H9 (cell line): ENCODE measurements at places on chromosomes 12 and 14. TPM values are rescaled to one million over a fixed set of nuclear protein-coding genes. Genes with fewer than 3 reads are reported as not detected.

DNA sequence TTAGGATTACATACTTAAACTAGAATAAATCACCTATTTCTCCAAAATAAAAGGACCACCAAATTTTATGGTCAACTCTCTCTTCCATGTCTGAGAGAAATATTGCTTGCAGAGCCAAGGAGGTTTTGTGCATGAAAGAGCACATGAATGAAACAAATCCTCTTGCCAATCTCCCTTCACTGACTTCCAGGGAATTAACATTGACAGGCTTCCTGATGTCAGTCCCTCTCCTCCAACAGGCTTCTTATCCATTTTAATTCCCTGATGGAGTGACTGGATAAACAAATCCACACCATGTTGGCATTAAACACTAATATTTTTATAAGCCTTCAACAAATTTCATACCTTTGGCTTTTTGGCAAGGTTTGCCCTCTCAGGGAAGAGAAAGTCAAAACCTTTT lies 45.3 kb upstream of the CNTN1 start:
- no peak overlapping the region for H3K4me3 ChIP-seq
- DNase-seq = no peak
- H3K36me3 ChIP-seq = peaks cover 4% of the 10 kb centered on the region

GRCh38 chr14:102417001-102417431 lies 54.3 kb downstream of the TECPR2 start:
- H3K4me1 ChIP-seq = peaks cover 4% of the 10 kb centered on the region; the same call in 1 of the 2 replicates
- no peaks in the 10 kb centered on the region for H3K27me3 ChIP-seq
- peak; percentile 25 for DNase-seq
- H3K36me3 ChIP-seq = 0 out of 2 replicates have a peak, but pooled peaks cover 3% of the 10 kb centered on the region
- no peak overlapping the region for H3K4me3 ChIP-seq
- no peak overlapping the region for H3K27ac ChIP-seq

DNA sequence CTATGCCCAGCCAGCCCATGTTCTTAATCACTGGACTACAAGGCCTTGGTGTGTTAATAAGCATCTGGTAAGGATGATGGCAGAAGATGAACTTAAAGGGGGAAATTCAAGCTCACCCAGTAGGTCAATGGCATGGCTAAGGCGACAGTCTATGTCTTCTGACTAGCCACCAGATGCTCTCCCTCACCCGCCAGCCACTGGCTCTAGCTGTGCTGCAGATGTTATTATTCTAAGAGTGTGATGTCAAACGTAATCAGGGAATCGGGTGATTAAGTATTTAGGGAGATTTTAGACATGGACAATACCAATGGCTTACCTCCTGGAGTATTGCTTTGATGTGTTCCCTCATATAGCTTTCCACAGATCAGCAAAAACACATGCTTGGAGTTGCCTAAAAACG lies 39.2 kb upstream of the MAX start:
- no peaks in the 10 kb centered on the region for H3K4me1 ChIP-seq
- H3K36me3 ChIP-seq = no peaks in the 10 kb centered on the region
- no peak overlapping the region for H3K27ac ChIP-seq

DNA sequence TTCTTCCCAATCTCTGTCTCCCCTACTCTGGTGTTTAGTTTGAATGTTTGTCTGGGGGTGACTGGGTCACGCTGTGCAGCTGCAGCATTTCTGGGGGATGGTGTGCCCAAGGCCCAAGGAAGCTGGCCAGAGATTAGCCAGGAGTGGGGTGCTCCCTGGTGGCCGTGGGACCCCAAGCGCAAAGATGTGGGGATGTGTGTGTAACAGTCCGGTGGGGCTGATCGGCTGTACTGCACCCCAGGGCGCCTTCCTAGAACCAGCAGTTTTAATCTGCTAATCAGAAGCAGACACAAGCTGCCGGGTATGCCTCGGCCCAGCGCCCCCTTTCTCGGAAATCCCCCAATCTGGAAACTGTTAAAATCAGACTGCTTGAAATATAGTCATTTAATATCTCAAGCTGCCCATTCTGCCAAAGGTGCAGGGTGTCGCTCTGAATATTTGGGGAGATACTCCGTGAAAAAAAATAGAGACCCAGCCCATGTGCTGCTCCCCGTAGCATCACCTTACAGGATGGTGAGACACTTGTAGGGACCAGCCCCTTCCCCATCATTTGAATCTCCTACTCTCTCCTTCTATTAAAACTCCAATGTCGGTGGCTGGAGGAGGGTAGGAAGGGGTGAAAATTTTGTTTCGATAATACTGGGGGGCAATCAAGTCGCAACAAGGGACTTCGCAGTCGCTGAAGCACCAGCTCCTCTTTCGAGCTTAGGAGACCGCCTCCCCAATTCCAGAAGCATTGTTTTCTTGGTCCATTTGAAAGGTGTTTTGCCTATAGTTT lies 4.3 kb downstream of the HOXC9 start:
- H3K4me1 ChIP-seq = no peaks in the 10 kb centered on the region
- DNase-seq = no peak
- no peak overlapping the region for H3K4me3 ChIP-seq
- peaks cover 96% of the 10 kb centered on the region for H3K27me3 ChIP-seq
- no peaks in the 10 kb centered on the region for H3K36me3 ChIP-seq
- no peak overlapping the region for H3K27ac ChIP-seq

DNA sequence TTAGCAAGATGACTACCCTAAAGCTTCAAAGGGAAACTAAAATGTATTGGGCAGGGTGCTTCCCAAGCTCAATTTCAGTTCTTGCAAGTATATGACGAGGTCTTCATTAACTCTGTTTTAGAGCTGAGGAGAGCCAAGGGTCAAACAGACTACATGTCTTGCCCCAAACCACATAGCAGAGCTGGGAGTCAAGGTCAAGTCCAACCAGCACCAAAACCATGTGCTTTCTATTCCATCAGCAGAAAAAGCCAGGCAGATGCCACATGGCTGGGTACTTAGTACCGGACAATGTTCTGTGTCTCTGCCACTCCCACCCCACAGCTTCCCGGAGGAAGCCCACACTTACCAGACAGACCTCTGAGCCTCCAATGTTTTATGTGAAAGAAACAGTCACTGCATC lies 17.6 kb downstream of the NID2 start:
- no peak overlapping the region for H3K4me3 ChIP-seq
- no peak for DNase-seq
- no peak overlapping the region for H3K27ac ChIP-seq
- H3K36me3 ChIP-seq = no peaks in the 10 kb centered on the region
- H3K4me1 ChIP-seq = 0 out of 2 replicates have a peak, but pooled peaks cover 3% of the 10 kb centered on the region

GRCh38 chr14:66381755-66382154 lies 104.4 kb upstream of the CCDC196 start:
- no peak for DNase-seq
- H3K27me3 ChIP-seq = no peaks in the 10 kb centered on the region
- no peak overlapping the region for H3K4me3 ChIP-seq
- no peak overlapping the region for H3K27ac ChIP-seq
- no peaks in the 10 kb centered on the region for H3K36me3 ChIP-seq

DNA sequence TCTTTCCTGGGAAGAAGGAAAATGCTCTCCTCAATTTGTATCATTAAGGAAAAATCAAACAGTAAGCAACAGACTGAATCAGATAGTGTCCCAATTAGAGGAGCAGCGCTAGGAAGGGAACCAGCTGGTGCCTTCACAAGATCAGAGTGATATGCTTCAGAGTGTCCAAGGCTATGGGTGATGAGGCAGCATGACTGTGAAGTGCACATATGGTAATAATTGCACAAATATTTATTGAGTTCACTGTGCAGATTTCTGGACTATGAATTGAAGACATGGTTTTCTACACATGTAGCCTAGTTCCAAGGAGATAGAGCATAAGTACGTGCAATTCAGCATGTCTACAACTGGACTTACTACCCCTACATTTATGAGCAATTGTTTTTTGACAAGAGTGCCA lies 78.8 kb upstream of the EVL start:
- no peaks in the 10 kb centered on the region for H3K27me3 ChIP-seq
- no peak overlapping the region for H3K27ac ChIP-seq
- no peak for DNase-seq

DNA sequence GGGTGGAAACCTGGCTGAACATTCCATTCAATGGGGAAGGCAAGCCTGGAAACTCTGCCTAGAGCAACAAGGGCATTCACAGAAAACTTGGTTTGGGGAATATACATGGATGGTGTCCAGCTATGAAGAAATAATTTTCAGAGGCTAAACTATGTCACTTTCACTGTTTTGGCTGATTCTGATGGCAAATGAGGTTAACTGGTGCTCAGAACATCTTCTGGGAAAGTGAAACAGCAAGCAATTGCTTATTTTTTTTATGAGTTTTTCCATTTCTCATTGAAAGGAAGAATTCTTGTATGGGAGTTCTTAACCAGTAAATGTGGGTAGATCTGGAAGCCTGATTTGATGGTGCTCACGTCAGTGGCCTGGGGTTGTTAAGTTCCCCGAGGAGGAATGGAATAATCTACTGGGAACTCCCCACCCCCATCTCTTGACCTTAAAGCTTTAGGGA lies 132.8 kb upstream of the BTG1 start:
- no peaks in the 10 kb centered on the region for H3K36me3 ChIP-seq
- H3K4me1 ChIP-seq = no peaks in the 10 kb centered on the region
- DNase-seq = no peak
- no peak overlapping the region for H3K4me3 ChIP-seq
- no peak overlapping the region for H3K27ac ChIP-seq

DNA sequence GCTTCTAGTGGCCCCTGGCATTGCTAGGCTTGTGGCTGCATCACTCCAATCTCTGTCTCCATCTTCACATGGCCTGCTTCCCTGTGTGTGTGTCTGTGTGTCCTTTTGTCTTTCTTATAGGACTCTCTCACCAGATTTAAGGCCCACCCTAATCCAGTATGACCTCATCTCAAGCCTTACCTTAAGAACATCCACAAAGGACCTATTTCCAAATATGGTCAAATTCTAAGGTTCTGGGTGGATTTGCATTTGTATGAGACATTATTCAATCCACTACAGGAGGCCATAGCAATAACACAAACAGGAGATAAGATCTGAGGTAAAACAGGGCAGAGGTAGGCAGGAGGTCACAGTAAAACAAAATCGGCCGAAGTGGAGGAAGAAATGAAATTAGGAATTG lies 375.9 kb downstream of the BTG1 start:
- no peak for DNase-seq
- no peaks in the 10 kb centered on the region; the same call in 1 of the 2 replicates for H3K27me3 ChIP-seq
- H3K27ac ChIP-seq = no peak overlapping the region
- no peaks in the 10 kb centered on the region for H3K4me1 ChIP-seq
- H3K36me3 ChIP-seq = no peaks in the 10 kb centered on the region

GRCh38 chr12:20268121-20268732 lies 100.1 kb upstream of the PDE3A start:
- no peak overlapping the region for H3K4me3 ChIP-seq
- H3K27me3 ChIP-seq = no peaks in the 10 kb centered on the region
- no peak overlapping the region for H3K27ac ChIP-seq
- DNase-seq = no peak

DNA sequence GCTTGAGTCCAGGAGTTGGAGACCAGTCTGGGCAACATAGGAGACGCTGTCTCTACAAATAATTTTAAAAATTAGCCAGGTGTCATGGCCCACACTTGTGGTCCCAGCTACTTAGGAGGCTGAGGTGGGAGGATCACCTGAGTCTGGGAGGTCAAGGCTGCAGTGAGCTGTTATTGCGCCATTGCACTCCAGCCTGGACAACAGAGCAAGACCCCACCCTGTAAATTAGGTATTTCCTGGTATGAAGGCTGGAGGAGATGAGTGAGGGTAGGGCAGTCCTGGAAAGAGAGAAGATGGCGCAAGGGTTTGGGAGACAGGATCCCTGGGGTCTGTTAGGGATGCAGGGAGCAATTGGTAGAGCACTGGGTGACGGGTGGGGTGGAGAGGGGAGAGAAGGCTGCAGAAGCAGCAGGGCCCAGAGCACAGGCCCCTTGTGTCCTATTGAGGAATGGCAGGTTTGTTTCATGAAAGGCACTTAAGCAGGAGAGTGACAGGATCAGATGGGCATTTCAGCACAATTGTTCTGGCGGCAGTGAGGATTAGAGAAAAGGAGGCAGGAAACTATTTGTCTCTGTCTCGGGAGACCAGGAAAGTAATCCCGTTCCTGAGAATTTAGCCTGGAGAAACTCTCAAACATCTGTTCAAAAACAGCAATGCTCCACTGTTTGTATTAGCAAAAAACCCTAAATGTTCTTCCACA lies 47.2 kb upstream of the KTN1 start:
- no peaks in the 10 kb centered on the region for H3K4me1 ChIP-seq
- no peak overlapping the region for H3K27ac ChIP-seq
- no peak for DNase-seq
- H3K4me3 ChIP-seq = no peak overlapping the region

- no peak for DNase-seq
- H3K36me3 ChIP-seq = no peaks in the 10 kb centered on the region
- H3K4me1 ChIP-seq = peaks cover 10% of the 10 kb centered on the region
These were observed 153.8 kb downstream of the MED13L start for GRCh38 chr12:116123451-116124258.

DNA sequence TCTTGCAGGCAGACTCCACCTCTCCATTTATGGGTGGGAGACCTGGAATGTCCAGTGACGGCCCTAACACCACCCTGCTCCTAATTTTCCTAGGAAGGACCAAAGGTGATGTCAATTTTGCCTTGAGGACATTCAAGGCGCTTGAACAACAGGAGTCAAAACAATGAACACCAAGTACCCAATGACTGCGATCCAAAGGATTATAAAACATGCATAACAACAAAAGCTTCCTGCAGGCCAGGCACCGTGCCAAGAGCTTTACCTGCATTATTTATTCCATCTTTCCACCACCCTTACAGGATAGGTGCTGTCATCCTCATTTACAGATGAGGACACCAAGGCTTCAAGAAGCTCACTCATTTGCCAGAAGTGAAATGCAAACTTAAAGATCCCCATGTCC lies 15.2 kb upstream of the FOXN3 start:
- H3K27ac ChIP-seq = no peak overlapping the region
- H3K4me3 ChIP-seq = no peak overlapping the region
- DNase-seq = no peak
- no peaks in the 10 kb centered on the region for H3K27me3 ChIP-seq

TRPV4 gene
- total RNA-seq = 4.9 TPM in 2 replicates

AJUBA gene
- total RNA-seq = 44.3 and 44.9 TPM in 2 replicates

KRT73 gene
- not detected in 2 replicates for total RNA-seq

DBX2 gene
- not detected in 2 replicates for total RNA-seq

RPS6KL1 gene
- total RNA-seq = 13.8 and 18.8 TPM in 2 replicates

CLEC4D gene
- total RNA-seq = 0.42 and 0.48 TPM in 2 replicates

CD27 gene
- total RNA-seq = 0.29 and 0.37 TPM in 2 replicates

RNU7-1 gene
- total RNA-seq = not detected in 2 replicates

ZNF385A gene
- total RNA-seq = 5.7 and 6.2 TPM in 2 replicates
